ENCODE measurements at places on chromosomes 1 and 21.

GRCh38 chr1:117568999-117569398, 36.8 kb upstream of the TENT5C start:
- DNase-seq, result no peak

DNA sequence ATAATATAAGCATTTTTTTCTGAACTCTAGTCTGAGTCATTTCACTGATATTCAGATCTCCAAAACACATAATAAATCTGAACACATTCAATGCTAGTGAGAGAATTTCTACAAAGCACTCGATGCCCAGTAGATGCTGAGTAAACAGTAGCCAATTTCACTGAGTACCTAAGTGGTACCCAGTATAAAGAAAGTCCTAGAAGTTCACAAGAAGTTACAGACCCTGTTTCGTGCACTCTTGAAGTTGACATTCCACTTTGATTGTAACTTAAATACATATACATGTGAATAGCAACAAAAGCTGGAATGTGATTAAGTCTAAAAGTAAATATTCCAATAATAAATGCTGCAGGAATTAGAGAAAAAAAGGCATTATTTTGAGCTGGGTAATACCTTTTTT, 33.2 kb upstream of the RGS2 start:
- no peak for DNase-seq

DNA sequence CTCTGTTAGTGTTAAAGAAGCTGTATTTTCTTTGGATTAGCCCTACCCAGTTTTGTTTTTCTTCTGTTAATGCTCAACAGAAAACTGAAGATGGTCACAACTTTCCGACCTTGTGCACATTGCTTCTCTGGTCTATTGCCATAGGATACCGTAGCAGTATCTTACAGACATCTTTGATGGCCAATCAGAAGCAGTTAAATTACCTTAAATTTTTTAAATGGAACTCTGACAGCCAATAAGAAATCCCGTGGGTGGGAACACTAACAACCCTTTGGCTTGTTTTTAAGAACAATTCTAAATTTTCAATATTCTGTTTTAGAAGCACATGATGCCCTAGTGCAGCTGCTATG, 17.2 kb downstream of the NFYC start:
- peak; percentile 69 for DNase-seq

DNA sequence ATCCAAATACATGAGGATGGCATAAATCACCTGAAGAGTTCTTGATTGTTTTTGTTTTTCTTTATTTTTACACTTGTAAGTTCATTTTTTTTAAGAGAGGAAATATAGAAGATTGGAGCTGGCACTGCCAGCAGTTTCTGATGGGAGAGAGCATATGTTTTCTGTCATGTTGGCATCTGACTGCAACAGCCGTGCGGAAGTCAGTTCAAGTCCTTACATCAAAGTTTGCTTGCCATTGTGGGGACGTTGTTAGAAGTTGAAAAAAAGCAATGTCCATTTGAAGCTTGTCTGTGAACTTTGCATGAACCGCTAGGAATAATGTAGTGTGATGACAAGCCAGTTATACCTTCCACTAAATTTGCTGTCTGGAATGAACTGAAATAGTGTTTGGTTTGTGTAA, 126.5 kb upstream of the USH2A start:
- no peak for DNase-seq

DNA sequence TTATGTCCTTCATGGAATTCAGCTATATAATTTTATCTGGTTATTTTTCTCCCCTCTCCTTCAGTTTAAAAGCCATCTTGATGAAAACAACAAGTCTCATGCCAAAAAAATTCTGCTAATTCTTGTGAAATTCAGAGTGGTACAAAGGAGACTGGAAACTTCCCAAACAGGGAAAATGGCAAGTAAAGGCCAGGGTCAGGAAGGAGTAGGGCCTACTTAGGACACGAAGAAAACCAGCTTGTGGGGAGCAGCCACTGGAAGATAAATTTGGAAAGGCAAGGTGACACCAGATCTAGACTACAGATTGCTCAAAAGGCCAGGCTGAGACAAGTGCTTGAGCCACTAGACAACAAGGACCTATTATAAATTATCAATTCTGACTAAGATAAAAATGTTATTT, 6.4 kb downstream of the TSTD1 start:
- DNase-seq, result no peak

DNA sequence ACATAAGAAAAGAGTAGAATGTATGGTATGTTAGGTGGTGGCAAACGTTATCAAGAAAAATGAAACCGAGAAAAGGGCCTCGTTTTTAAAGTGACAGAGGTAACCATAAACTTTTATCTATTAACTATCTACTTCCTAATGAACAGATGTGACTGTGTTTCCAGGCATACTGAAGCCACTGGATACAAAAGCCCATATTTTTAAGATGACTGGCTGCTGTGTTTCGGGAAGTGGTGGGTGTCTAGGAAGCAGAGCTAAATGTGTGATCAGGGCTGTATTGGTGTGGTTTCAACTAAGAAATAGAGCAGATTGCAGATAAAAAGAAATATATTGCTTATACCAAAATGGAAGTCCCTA, 71.8 kb downstream of the CHRM3 start:
- no peak for DNase-seq

DNA sequence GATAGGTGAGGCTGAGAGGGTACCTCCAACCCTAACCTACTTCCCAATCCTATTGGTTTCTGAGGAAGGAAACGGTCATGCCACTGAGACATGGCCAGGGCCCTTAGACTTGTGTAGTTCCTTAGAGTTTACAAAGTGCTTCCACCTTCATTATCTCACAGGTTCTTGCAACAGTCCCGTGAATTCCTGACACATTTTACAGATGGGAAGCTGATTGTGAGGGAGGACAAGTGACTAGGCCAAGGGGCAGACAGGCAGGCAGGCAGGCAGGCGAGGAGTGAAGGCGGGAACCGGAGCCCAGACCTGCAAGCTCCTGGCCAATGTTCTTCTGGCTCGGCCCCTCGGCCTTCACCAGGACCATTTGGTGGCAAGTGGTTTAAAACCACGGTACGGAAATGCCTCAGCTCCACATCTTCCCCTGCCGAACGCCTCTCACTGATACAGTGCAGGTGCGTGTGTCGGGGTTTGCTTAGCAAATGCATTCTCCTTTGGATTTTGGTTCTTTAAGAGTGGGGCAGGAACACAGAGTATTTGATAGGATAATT, 45.1 kb downstream of the ZBTB18 start:
- DNase-seq, result no peak
